ENCODE measurements at places on chromosomes 6 and 20.

DNA sequence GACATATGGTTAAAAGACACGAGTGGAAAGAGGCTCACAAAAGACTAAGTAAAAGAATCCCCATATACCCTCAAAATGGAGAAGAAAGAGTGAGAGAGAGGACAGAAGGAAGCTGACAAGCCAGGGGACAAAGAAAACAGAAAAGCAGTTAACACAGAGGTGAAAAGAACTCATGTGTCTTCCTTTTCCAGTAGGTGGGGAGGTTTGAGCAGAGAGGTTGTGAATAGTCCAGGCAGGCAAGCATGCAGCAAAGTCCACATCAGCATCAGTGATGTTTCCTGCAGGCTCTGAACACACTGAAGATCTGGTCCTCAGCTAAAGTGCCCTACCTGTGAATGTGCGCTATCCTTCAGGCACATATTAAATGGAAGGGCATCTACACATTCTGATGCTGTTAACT is 196.5 kb upstream of the IRAK1BP1 start:
- no peak for DNase-seq

- DNase-seq: no peak
Measured at GRCh38 chr20:9428292-9428607, 86.1 kb upstream of the LAMP5 start.

GRCh38 chr6:40440053-40440452 is 147.1 kb downstream of the LRFN2 start:
- no peak for DNase-seq

- no peak for DNase-seq
Measured at GRCh38 chr6:19839788-19840187, 2.6 kb downstream of the ID4 start.

DNA sequence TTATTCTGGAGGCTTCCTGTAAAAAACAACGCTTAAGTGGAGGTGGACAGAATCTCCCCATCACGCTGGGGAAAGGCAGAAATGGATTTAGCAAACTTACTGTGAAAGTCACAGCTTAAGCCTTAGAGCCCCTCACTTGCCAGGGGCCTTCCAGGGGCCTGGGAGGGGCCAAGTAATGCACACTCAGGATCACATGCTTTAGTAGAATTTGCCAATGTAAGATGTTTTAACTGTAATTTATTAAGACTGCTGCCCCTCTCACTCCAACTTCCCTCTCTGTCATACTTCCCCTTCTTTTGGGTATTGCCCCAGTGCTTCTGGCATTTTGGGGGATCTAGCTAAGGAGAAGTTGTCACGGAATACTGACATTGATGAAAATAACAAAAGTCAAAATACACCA is 12.6 kb upstream of the ADA start:
- DNase-seq: no peak

DNA sequence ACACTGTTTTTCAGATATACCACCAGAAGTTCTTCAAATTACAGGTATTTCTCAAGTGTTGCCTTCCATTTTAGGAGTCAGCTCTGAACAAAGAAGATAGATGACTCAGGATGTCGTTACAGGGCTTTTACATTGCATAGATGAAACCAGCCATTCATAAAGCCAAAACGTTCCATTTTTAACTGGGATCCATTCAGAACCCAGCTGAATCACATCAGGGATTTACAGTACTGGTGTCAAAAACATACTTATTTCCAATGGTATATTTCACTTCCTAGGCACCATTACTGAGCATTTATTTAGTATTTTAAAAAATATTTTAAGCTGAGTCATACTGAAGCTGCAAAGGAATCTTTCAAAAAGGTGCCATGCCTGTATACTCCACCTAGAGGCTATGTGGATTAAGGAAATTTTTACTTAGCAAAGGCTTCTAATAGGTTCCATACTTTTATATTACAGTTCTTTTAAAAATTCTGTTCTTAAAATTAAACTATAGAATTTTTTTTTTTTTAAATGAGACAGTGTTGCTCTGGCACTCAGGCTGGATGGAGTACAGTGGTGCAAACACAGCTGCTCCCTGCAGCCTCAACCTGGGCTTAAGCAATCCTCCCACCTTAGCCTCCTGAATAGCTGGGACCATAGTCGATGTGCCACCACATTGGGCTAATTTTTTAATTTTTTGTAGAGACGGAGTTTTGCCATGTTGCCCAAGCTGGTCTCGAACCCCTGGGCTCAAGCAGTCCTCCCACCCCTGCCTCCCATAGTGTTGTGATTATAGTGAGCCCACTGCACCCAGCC is 2.6 kb downstream of the ASF1A start:
- DNase-seq: no peak
